Frontal cortex (tissue), 4 donors: ENCODE measurements at places on chromosomes 16 and 17.

GRCh38 chr16:78879011-78879410 lies 721.5 kb downstream of the MAF start:
- DNase-seq, result no peak

DNA sequence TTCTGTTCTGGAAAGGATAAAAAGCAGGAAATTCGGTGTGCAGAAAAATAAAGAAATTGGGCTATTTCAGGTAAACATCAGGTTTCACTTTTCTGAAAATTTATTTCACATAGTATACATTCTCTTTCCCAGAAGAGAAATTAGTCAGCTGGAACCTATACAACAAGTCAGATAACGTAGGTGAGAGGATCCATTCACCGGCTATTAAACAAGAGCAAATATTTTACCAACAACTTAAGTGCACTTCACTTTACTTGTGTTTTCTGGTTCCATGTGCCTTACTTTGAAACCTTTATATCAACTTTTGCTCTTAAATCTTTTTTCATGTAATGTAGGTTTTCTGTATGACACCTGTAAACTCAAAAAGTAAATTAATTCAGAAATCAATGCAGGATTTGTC lies 839.7 kb downstream of the CDH11 start:
- no peak for DNase-seq

DNA sequence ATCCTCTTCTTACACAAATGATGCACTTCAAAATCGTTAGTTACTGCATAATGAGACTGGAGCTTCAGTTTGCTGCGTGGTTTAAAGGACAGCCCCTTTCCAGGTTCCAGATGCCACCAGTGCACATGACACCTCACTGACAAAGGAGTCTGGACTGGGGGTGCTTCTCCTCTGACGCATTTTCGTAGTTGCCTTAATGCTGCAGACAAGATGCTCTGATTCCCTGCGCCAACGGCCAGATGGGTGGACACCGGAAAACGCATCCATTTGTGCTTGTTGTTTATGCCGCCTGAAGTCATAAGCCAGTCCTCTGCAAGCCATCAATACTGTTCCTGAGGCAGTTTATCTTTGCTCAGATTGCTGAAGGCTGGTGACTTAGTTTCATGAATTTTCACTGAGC lies 16.0 kb downstream of the FBXO31 start:
- DNase-seq, result no peak

- no peak for DNase-seq
Observed at GRCh38 chr16:51049276-51049675, 101.8 kb downstream of the SALL1 start.

GRCh38 chr16:86577314-86577971 lies 906 bp upstream of the FOXL1 start:
- DNase-seq, result no peak

GRCh38 chr17:68623811-68624210 lies 22.6 kb upstream of the FAM20A start:
- DNase-seq, result no peak

DNA sequence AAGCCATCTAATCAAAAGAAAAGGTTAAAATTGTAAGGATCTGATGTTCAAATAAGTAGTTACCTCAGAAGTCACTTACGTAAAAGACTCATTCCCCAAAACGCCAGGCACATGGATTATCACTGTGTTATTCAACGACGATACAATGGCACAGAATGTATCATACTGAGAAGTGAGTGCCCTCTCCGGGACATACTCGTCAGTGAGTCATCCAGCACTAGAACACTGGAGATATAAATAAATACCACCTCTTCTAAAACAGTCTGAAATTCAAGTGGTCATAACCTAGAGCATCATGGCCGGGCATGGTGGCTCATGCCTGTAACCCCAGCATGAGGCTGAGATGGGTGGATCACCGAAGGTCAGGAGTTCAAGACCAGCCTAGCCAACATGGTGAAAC lies 24.9 kb downstream of the USP31 start:
- no peak for DNase-seq

GRCh38 chr17:45942284-45942683 lies 47.9 kb downstream of the MAPT start:
- peak; percentile 78 for DNase-seq

- DNase-seq, result no peak
Observed at GRCh38 chr16:89122322-89122851, 28.7 kb downstream of the ACSF3 start.

DNA sequence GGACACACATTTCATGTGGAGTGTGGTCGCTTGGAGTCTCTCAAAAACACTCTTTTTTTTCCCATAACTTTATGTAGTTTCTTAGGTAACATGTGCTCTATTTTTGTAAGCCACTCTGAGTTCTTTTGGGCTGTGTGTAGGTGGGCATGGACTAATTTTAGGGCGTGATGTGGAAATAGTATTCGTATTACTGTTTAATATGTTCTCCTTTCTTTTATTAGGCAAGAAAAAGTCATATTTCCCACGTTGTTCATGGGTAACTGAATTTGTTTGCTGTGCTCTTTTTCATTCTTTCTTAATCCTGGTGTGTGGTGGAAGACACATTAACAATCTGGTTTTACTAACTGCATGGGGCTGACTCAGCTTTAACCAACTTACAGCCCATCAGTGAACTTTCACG lies 27.4 kb downstream of the NDEL1 start:
- no peak for DNase-seq

DNA sequence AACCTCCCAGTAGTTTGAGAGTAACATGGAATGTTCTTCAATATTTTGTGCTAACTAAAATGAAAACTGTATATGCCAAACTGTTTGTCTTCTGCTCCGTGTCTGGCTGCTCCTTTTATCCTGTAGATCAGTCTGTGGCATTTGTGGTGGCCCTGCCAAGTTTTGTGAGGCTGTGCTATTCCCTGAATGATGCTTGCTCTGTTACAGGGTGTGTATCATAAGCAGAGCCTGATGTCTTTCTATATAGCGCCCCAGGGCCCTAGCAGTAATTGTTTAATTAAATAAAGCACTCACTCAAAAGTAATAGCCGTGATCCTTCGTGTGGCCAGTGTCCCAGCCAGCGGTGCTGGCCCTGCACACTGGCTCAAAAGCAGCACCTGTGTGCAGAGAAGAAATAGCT lies 27.8 kb upstream of the NAT9 start:
- DNase-seq, result no peak

- DNase-seq, result no peak
Observed at GRCh38 chr17:726271-726919, 6.0 kb upstream of the TLCD3A start.

DNA sequence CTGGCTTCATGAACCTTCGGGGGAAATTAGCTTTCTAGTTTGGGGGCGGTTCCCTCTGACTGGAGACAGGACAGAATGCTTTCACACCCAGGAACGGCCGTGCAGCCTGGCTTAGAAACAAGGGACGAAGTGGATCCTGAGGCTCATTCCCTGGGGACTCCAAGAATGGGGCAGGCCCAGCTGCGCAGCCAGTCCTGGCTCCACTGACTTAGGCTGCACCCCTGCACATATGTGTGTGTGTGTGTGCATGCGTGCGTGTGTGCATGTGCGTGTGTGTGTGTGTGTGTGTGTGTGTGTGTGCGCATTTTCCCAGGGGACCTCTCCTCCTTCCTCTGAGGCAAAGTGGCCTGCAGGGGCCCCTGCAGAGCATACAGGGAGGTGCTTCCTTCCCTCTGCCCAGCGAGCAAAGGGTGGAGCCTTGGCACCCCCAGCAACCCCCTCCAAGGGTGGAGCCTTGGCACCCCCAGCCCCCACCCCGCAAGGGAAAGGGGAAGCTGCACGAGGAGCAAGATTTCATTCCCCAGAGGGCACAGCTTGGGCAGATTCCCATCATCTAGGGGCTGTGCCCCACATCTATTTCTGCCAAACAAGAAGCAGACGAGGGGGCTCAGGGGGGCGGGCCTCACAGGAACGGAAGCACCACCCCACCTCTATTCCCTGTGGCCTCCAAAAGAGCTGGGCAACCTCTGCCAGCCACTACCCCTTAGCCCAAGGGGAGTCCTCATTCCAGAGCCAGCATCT lies 97.6 kb upstream of the CBX4 start:
- DNase-seq, result no peak

DNA sequence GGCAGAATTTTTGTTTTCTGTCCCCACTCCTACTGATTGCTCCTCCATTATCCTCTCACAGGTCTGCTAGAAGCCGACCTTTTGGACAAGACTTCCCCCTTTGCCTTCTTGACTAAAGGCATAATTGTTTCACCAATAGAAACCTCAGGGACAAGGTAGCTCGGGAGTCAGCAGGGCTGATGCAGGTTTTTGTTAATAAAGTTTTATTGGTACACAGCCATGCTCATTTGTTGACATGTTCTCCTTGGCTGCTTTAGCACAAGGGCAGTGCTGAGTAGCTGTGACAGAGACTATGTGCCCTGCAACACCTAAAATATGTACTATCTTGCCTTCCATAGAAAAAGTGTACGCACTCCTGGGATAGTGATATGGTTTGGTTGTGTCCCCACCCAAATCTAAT lies 271.6 kb downstream of the XYLT1 start:
- no peak for DNase-seq

DNA sequence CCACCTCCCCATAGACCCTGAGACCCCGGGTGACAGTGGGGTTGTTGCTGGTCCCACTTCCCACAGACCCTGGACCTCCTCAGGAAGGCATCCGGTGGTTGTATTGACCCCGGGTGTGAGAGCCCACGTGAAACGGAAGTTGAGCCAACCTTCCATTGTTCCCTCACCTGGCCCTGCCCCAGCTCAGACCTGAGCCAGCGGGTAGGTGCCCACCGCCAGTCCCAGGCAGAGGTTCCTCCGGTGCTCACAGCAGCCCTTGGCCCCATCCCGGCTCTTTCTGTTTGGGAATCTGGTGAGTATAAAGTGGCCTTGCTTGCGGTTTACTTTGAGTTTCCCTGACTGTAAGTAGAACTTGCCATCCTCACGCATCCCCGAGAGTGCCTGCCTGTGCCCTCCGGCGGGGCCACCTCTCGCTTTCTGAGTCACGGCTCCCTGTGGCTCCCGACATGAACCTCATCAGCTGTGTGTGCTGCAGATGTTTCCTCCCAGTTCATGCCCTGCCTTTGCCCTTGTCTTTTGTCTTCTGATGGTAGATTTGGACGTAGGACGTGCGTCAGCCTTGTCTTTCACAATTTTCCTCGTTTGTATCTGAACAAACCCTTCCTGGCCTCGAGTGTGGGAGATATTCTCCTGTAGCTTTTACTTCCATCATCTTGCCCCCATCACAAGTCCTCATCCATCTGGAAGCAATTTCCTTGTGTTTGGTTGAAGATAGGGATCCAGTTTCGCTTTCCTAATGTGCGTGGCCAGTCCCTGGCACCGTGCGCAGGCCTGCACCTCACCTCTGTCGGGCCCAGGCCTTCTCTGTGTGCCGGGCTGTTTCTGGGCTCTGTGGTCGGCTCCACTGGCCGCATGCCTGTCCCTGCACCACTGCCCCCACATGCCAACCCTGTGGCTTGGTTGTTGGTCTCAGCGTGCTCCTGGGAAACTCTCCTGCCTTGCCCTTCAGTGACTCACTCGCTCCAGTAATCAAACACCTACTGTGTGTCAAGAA lies 76.0 kb downstream of the METRNL start:
- DNase-seq, result no peak
